ENCODE measurements at places on chromosomes 7 and 10.

DNA sequence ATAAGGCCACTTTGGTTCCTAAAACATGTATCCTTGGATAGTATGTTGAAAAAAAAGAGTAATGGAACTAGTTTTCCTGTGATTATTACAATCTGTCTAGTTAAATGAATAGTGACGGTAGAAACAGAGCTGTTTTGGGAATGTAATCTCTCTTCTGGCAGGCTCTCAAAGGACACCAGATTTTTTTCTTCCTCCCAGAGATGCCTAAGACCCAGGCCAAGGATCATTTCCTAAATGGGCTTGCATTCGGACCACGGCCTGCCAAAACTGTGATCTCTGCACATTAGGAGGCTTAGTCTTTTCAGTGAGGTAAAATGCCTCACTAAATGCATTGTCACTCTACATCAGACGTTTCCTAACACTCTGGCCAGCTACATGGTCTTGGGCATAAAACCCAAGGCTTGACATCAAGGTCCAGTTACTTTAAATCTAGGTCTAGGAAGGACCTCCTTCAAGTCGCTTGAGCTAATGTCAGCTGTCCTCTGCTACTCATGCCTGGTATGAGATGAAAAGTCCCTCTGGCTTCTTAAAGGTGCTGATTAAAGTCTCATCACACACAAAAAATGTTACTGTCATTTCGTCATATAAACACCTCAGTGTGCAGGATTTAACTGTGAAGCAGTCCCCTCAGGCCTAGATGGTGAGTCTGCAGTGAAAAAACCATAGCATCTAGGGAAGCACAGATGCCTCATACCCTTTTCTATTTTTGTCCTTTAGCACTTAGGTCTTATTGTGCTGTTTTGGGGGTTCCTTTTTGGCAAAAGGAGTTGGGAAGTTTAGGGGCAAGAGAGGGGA lies 47.7 kb downstream of the DLD start:
- DNase-seq = no peak

DNA sequence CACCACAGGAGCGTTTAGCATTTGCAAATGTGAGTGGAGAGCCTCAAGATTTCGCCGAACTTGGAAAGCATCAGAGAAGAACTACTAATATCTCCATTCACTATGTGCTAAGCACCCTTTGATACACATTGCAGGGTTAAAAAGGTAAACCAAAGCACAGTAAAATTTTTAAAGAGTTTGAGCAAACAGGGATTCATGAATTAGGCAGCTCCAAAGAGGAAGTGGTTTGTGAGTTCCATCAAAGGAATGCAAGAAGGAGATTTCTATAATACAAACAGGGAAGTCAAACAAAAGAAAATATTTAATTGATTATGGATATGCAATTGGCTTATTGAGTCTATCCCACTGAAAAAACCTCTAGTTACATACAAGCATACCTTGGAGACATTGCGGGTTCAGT lies 81.1 kb upstream of the TMEM72 start:
- DNase-seq = peak; percentile 61

- peak; percentile 69 for DNase-seq
Observed at GRCh38 chr7:34036051-34036920, 130.9 kb downstream of the BMPER start.

GRCh38 chr7:69967689-69968450 lies 369.6 kb downstream of the AUTS2 start:
- DNase-seq = no peak

DNA sequence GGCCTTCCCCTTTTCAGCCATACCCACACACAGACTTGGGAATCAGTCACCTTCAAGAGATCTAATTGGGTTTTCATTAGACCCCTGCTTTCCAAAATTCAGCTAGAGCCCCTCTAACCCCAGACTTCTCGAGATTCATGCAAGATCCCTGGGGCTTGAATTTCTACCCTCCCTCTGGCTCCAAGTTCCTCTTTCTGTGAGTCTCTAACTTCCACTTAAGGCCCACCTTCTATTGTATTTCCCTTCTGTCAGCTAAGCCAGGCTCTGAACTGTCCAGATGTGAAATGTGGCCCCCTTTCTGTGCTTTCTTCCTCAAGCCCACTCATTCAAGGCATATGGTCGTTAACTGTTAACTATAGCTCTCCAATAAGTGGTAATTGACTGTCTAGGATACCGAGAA lies 132.2 kb downstream of the ZNF365 start:
- no peak for DNase-seq

- DNase-seq = no peak
Observed at GRCh38 chr10:62893036-62893435, 76.9 kb upstream of the EGR2 start.

DNA sequence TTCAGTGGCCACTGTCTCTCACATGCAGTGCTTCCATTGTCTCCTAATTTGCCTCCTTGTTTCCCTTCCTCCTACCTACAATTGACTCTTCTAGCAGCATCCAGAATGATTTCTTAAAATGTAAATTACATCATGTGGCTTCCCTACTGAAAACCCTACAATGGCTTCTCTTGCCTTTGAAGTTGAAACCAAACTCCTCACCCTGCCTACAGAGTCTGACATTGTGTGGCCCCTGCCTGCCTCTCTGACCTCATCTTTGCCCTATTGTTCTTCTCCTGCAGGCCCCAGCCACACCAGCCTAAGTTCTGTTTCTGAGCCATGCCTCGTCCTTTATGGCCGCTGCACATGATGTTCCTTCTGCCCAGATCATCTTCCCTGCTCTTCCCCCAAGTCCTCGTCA lies 35.8 kb upstream of the CDK1 start:
- DNase-seq = no peak

- DNase-seq = peak; percentile 21
Observed at GRCh38 chr7:135772639-135773222, 24.1 kb upstream of the FAM180A start.

- no peak for DNase-seq
Observed at GRCh38 chr7:147999962-148000361, 590.6 kb upstream of the C7orf33 start.

DNA sequence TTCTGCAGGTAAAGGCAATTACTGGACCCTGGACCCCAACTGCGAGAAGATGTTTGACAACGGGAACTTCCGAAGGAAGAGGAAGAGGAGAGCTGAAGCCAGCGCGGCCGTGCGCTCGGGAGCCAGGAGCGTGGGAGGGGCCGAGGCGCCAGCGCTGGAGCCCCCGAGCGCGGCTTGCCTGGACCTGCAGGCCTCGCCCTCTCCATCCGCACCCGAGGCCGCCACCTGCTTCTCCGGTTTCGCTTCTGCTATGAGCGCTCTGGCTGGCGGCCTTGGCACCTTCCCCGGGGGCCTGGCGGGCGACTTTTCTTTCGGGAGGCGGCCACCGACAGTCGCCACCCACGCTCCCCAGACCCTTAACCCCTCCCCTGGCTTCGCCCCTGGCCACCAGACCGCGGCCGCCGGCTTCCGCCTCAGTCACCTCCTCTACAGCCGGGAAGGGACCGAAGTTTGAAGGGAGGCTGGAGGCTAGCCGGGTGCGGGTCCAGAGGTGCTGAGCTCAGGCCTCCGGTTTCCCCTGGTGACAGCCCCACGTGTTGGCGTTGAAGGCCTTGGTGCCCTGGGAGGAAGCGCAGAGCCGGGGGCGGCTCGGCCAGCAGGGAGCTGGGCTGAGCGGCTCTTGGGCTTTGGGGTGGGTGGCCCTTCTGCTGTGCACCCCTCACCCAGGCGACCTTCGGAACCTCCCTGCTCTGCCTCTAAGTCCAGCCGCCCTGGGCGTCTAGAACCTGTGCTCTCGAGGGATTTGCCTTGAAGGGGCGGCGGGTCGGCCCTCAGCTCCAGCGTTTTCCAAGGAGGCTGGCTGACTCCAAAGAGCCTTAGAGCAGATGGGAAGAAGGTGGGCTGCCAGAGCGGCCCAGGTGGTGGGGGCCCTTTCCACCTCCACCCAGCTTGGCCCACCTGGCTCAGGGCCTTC lies 1.8 kb downstream of the FOXI2 start:
- no peak for DNase-seq

GRCh38 chr7:66140924-66141323 lies 26.3 kb downstream of the CRCP start:
- DNase-seq = peak; percentile 91

- DNase-seq = peak; percentile 81
Observed at GRCh38 chr7:16026253-16027020, 340.0 kb upstream of the MEOX2 start.

DNA sequence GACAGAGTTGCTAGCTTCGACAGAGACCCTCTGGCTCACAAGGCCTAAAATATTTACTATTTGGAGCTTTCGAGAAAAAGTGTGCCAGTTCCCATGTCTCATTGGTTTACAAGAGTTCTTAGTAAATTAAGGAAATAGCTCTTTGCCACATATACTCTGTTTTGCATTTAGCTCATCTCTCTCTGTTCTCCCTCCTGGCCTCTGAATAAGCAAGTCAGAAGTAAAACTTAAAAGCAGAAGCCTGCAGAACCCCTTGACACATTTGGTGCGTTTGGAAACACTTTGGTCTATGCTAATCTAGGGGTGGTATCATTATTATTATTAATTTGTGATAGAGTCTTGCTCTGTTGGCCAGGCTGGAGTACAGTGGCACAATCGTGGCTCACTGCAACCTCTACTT lies 6.4 kb downstream of the CARD11 start:
- no peak for DNase-seq

DNA sequence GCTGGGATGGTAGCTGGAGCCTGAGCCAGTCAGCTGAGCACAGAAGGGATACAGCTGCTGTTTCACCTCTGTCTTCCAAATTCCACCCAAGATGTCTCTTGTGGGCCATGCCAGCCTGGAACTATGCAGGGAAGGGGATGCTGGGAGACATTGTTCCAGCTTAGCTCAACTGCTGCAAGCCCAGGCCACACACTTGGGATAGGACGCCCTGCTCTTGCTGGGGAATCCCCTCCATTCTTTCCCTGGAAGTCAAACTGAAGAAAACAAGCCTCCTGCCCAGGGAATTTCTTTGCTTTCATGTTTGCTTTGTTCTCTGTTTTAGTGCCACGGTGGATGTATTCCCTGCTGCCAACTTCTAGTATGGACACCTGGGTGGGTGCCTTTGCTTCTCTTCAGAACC lies 55.2 kb upstream of the CDK13 start:
- peak; percentile 13 for DNase-seq

GRCh38 chr7:12690041-12690878 lies 2.8 kb downstream of the ARL4A start:
- no peak for DNase-seq

DNA sequence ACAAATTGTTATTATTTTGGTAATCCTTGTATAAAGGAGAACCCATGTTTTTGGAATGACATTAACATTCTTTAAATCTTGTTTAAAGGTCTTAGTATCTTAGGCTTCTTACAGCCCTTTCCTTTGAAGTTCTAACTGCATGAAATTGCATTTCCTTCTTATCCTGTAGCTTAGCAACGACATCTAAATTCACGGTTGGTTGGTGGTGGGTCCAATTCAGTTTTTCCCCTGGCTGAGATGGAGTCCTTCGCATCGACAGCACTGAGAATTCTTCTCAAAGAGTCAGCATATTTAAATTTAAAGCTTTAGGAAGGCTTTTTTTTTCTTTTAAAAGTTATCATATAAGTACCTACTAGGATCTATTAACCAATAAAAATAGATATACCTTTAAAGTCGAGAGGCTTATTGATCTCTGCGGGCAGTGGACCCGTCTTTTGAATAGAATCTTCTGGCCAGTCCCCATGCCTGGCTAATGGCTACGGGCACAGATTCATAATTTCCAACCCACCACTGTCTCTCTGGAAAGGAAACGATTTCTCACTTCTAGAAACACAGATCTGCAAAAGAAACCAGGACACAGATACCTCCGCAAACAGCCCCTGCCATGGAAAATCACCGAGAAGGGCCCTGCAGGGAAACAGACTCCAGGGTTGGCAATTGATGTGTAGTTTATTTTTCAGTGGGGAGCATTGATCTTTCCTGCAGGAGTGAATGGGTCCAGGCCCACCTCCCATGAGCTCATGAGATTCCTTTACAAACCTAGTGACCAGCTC lies 63.4 kb downstream of the RAMP3 start:
- no peak for DNase-seq

DNA sequence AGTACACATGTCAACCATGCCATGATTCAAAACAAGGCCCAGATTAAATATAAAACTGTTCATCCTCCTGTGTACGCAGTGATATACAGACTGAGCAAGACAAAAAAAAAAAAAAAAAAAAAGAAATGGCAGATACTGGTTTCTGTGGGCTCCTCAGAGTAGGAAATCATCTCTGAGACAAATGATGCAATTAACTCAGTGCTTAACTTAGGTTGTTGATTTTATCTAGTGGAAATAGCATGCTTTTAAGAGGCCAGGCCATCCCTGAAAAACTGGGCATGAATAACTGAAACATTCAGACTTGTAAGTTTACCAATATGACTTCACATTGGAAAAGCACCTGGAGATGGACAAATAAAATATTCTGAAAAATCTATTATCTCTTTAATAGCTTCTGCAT lies 69.0 kb downstream of the DKK1 start:
- DNase-seq = no peak

DNA sequence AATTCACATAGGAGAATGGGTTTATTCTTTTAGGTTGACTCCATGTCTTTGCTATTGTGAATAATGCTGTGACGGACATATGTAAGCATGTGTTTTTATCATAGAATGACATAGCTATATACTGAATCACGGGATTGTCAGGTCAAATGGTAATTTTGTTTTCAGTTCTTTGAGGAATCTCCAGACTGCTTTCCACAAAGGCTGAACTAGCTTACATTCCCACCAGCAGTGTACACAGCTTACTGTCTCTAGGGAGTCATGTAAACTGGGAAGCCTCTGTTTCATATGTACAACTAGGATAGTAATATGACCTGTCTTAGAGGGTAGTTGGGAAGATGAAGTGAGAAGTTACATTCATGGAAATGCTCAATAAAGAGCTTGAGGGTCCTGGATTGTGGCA lies 6.8 kb upstream of the C10orf120 start:
- no peak for DNase-seq

DNA sequence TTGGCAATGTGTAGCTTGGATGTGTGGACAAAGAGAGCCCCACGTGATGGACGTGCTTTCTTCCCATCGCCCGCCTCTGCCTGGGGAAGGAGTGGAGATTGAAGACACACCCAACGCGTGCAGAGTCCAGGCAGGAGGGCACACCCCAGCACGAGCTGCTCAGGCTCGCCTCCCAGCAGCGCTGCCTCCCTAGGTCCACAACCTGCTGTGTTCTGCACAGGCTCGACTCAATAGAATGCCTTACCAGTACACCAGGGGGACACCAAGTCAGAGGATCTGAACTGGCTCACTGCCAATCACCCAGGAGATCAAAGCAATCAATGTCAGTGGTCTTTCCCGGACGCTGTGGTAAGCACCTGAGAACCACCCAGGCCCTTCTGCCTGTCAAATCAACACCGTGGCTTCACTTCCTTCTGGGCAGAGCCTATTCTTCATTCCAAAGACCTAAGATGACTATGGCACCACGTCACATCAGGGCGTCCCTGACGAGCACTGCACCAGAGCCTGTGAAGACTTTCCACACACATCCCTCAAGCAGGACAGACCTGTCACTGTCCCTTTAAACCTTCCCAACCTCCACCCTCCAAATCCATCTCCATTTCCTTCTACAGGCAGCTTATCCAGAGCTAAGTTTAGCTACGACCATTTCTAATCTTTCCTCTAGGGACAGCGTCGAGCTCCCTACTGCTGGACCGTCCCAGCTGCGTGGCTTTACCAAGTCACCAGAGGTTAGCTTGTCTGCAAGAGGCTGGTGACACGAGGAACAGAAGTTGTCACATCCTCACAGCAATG lies 72.3 kb downstream of the AMZ1 start:
- peak; percentile 52 for DNase-seq

Data from choroid plexus epithelial cell (primary cell).